ENCODE measurements at places on chromosomes 4 and X.

- DNase-seq, result no peak
These were observed 14.5 kb downstream of the WDFY3 start for GRCh38 chr4:84952004-84952403.

- no peak for DNase-seq
These were observed 9.9 kb downstream of the CFAP99 start for GRCh38 chr4:2428496-2429213.

DNA sequence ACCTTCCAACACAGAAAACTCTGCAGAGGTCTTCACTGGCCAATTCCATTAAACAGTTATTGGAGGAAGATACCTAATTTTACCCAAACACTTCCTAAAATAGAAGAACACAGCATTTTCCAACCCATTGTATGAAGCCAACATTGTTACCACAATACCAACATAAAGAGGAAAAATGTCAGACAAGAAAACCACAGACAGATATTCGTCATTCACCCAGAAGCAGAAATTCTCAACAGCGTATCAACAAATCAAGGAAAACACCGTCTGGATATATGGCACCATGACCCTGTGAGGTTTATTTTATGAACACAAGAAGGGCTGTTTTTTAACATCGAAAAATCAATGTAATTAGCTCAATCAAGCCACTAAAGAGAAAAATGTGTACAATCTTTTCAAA, 255.6 kb downstream of the ASMT start:
- no peak for DNase-seq

DNA sequence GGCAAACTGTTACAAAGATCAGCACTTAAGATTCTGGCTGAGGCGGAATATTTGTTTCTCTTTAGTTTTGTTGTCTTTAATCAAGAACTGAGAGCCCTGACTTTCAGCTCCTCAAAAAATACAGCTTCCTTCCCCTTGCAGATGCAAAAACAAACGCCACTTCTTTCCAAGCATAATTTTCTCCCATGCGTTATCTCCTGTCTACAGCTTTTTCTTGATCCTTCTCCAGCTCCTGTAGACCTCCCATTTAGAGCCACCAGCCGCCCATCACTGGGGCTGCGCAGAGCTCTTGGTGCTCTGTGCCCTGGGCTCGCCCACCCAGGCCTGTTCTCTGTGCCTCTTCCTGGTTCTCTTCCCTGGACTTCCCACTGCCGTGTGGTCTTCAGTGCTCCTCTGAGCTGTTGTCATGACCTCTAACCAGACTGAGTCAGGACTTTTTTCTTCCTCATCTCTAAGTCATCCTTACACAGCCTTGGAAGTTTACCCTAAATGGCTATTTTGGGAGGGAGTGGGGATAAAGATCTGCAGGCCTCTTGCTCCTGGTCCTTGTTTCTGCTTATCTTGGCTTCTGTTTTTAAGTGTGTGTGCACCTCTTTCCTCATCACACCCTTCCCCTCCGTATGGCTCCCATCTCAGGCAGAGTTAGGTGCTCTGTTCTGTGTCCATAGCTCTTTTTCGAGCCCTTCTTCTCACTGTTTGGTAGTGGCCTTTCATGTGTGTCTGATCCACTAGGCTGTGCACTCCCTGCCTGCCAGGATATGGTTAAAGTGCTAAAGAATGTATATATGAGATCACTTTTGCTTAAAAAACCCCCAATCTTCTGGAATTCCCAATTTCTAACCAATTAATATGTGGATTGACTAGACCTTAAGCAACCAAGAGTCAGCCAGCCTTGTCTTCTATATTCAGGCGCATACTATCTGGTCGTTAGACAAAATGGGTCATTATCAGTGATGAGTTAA, 122.5 kb downstream of the PTTG2 start:
- no peak for DNase-seq

DNA sequence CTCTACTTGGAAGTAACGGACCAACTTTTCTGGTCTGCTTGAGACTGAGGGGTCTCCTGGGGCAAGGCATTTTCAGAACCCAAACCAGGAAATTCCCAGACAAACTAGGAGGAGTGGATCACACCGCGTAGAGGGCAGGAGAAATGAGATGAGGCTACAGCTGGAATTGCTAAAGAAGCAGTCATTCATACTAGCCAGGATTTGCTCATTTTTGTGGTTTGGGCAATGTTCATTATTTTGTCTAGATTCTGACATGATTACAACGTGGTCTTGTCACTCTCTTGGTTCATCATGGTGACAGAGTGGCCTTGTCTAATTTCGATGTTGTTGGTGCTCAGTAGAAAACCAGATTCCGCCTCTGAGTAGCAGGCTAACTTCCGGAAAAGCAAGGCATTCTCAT, 63.2 kb downstream of the BANK1 start:
- DNase-seq, result no peak

- DNase-seq, result no peak
These were observed 56.2 kb downstream of the UGT2B10 start for GRCh38 chr4:68871809-68872642.

DNA sequence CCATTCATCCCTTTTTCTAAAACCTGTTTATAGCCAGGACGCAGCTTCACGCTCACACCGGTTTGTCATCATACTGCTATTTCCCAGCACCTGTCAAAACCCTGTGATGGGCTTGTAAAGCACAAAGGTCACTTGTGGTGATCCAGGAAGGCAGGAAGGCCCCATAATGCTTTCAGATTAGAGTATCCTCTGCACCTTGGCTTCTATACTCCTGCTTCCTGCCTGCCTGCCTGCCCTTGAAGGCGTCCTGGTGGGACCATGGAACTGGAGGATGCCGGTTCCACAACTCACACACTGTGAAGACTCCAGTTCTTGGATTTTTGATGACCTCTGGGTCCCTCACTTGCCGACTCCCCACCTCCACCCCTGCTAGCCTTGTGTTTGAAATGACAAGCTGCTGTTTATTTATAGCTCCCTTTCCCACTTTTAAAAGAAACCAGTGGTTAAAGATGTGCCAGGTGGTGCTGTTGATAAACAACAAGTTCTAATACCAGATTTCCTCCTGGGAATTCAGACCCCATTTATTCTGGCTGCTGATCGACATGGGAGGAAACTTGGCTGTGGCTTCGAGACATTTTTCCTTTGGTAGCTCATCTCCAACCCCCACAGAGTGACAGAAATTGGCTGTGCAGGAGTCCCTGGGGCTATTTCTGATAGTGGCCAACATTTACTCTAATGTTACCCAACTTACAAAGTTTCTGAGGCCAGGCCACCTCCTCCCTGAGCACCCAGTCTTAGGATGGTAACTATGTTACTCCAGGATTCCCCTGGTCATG, 211.5 kb downstream of the KDR start:
- no peak for DNase-seq

GRCh38 chrX:109854096-109854495, 121.0 kb upstream of the ACSL4 start:
- DNase-seq, result no peak

Measured in occipital lobe (tissue), 3 donors.